CD4-positive, alpha-beta T cell treated with Interleukin-21 for 1 hour (primary cell): ENCODE measurements at places on chromosomes 11 and 22.

DNA sequence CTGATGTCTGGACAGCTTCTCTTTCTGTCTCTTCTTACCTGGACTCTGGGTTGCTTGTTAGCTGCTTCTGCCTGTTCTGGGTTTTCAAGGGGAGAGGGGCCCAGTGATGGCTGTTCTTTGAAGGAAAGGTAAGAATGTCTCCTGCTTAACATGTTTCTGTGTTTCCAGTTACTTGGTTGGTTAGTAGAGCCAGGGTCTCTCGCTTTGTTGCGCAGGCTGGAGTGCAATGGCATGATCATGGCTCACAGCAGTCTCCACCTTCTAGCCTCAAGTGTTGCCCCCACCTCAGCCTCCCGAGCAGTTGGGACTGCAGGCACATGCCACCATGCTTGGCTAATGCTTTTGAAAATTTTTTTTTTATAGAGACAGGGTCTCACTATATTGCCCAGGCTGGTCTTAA is 126.6 kb downstream of the BCR start:
- DNase-seq, result no peak

DNA sequence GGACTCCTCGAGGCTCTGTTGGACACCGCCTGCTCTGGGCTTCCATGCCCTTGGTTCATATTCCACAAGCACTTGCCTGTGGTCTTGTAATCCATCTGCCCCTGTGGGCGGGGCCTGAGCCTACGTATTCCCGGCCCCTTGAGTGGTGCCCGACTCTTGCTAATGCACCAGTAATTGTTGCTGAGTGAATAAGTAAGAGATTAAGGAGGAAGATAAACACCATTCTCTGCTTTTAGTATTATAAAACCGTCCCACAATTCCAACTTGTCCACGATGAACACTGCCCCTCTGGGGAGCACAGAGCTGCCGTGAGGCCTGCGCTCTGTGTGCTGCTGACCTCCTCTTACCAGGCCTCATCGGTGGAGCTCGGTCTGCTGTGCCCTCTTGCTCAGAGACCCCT is 50.3 kb downstream of the MICAL2 start:
- no peak for DNase-seq

GRCh38 chr11:10233581-10233980 is 60.4 kb downstream of the SBF2 start:
- DNase-seq, result no peak

DNA sequence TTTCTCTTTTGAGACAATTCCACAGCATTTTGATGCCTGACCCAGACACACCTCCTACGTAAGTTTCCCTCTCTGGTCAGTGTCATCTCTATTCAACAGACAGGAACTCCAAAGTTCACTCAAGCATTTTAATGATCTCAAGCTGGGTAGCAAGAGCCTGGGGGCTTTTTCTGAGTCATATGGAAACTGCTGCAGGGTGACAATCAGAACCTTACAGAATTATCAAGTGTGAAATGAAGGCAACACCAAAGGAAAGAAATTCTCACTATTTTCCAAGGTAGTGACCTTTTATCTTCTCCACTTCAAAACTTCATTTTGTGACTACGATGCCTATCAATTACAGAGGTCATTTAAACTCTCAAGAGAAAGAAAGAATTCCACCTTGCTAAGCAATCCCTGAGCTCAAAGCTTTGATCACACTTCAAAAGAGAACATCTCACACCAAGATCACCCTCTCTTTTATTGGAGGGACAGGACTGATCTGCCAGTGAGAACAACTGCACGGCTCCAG is 229.0 kb upstream of the ZC3H12C start:
- DNase-seq, result no peak

DNA sequence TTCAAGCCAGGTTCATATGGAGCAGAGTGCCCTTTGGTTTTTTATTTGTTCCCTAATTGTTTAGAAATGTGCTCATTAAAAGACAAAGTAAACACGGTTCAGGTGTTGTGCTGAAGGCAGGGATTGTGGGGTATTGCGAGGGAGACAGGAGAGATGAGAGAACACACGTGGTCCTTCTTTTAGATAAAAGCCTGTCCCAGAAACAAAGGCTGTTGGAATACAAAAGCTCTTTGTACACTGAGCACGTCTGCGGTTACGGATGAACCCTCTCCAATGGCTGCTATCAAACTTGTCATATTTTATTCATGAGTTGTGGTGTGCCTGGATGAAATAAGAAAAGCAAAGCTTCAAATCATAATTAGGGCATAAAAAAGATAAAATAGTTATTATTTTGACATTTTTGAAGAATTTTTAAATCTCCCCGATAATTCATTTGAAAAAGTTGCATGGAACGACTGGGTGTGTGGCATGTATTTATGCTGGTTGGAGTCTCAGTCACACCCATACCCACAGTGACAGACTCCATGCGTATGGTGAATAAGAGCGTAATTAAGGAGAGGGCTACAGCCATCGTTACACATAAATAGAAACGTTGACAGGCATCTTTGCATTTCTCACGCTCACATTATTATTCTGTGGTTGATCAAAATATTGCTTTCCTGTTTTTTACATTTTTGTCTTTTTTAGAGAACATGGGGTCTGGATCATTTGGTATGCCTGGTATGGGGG is 92.9 kb downstream of the NELL1 start:
- no peak for DNase-seq

DNA sequence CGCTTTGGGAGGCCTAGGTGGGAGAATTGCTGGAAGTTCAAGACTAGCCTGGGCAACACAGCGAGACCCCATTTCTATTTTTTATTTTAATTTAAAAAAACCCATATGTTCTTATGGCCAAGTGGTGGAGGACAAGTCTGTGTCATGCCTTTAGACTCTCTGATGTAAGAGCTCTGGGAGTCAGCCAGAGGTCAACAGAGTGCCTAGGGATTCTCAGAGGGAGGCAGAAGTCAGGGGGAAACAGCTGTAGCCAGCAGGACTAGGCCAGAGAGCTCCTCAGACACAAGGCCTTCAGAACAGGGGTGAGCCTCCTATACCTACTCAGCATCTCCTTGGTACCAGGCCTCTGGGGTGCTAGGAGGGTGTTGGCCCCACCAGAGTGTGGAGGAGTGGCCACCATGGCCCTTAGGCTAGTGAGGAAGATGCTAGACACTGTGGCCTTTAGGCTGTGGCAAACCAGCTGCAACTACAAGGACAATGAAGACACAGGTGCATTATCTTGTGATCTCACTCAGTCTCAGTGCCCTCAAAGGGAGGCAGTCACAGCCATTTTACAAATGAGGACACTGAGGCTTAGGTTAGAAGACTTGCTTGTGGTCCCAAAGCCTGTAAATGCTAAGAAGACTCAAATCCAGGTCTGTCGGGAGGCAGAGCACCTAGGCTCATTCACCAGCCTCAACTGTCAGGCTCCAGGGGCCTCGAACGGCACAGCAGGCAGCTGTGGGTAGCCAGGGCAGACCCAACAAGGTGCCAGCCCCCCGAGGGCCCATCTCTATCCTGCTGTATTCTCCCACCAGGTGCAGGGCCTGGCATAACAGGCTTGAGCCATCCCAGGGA is 5.0 kb downstream of the ZP1 start:
- no peak for DNase-seq

- DNase-seq, result no peak
These were observed 67.3 kb downstream of the IMMP1L start for GRCh38 chr11:31442086-31442485.

- DNase-seq, result peak; percentile 91
These were observed 16.5 kb upstream of the PRR5 start for GRCh38 chr22:44685384-44686056.

DNA sequence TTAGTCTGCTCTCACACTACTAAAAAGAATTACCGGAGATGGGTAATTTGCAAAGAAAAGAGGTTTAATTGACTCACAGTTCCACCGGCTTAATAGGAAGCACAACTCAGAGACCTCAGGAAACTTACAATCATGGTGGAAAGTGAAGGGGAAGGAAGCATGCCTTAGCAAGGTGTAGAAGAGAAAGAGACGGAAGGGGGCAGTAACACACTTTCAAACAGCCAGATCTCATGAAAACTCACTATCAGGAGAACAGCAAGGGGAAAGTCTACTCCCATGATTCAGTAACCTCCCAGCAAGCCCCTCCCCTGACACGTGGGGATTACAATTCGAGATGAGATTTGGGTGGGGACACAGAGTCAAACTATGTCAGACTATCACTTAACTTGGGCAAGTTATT is 236.6 kb upstream of the ANO3 start:
- DNase-seq, result no peak

DNA sequence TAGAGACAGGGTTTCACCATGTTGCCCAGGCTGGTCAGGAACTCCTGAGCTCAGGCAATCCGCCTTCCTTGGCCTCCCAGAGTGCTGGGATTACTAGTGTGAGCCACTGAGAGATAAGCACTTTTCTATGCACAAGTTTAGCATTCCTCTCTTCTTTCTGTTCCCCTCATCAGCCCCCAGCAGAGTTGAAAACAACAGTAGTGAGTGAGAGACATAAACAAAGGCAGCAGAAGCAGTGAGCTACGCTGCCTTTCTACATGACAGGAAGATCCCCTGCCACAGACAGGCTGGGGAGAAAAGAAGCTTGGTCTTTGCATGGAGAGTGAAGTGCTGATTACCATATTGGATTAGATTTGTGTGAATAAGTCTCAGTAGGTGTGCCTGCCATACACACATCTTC is 392.0 kb upstream of the KIRREL3 start:
- no peak for DNase-seq

- DNase-seq, result no peak
These were observed 4.9 kb downstream of the ATP5MGL start for GRCh38 chr22:42635531-42635930.

DNA sequence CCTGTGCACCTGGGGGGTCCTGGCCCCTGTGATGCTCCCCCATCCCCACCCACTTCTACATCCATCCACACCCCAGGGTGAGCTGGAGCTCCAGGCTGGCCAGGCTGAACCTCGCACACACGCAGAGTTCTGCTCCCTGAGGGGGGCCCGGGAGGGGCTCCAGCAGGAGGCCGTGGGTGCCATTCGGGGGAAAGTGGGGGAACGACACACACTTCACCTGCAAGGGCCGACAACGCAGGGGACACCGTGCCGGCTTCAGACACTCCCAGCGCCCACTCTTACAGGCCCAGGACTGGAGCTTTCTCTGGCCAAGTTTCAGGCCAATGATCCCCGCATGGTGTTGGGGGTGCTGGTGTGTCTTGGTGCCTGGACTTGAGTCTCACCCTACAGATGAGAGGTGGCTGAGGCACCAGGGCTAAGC is 20.0 kb upstream of the TALDO1 start:
- no peak for DNase-seq

- no peak for DNase-seq
These were observed 30.2 kb downstream of the TP53I11 start for GRCh38 chr11:44920451-44920850.

GRCh38 chr11:114447892-114448291 is 8.6 kb downstream of the REXO2 start:
- no peak for DNase-seq

GRCh38 chr22:26656891-26657851 is at the start of gene MIAT:
Gene MIAT, plus strand, starts transcription at chr22:26657588.
- peak; percentile 77 for DNase-seq

DNA sequence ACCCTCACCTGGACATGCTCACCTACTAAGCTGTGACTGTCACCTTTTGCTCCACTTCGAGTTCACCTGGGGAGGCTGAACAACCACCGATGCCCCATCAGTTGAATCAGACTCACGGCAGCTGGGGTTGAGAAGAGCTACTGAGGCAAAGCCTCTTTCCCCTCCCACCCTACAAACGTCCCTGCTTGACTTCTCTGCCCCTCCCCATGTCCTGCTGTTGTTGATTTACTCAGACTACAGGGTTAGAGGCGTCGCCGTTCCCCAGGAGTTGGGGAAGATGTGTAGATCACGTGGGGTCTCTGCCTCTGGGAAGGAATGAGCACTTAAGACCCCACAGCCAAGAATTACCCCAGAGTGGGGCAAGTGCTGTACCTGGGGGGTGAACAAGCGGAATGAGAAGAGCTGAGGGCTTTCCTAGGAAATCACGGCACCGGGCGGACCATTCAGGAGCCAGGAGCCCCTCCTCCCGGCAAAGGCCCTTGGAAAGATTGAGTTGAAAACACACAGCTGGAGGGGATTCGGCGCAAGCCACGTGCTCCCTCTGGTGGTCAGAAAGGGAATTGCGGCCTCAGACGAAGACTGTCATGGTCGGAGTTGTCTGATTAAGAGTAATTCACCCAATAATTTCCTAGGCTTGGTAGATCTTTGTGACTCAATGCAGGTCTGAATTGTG is 7.0 kb downstream of the FXYD2 start:
- DNase-seq, result peak; percentile 88

GRCh38 chr11:131511794-131512193 is 141.4 kb downstream of the NTM start:
- DNase-seq, result no peak

DNA sequence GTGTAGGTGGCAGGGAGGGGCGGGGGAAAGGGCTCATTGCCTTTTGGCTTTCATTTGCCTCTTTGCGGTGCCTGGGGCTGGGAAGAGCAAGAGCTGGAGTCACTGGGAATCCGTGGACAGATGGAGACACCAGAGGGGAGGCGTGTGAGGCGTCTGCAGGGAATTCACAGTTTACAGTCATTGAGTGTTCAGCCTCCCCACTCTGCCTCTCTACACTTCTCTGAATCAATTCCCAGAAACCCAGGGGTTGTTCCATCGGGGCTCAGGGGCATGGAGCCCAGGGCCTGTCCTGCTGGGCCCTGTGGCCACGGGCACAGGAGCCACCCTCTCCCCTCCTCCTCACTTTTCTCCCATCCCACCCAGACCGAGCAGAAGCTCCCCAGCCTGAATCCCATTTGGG is 160.5 kb upstream of the NAV2 start:
- DNase-seq, result no peak

- no peak for DNase-seq
These were observed 37.2 kb downstream of the TP53I11 start for GRCh38 chr11:44913502-44913901.

- DNase-seq, result no peak
These were observed 12.6 kb downstream of the SULT4A1 start for GRCh38 chr22:43849731-43850130.

GRCh38 chr11:73225001-73225686 is 7.1 kb downstream of the P2RY2 start:
- no peak for DNase-seq

GRCh38 chr22:36797374-36797773 is 19.5 kb downstream of the PVALB start:
- no peak for DNase-seq

GRCh38 chr22:36765943-36766450 is 9.9 kb downstream of the IFT27 start:
- DNase-seq, result no peak

- no peak for DNase-seq
These were observed 423.0 kb downstream of the TENM4 start for GRCh38 chr11:79017811-79018210.

- no peak for DNase-seq
These were observed 22.1 kb downstream of the RNF141 start for GRCh38 chr11:10518891-10519290.

- no peak for DNase-seq
These were observed at the start of gene NXPE2 for GRCh38 chr11:114678125-114679036. Gene NXPE2, plus strand, starts transcription at chr11:114678527. Its CDS starts 49 bp downstream, at chr11:114678576.

GRCh38 chr22:46507451-46508425 is 29.7 kb downstream of the CELSR1 start:
- DNase-seq, result no peak

- no peak for DNase-seq
These were observed 97.4 kb downstream of the NTM start for GRCh38 chr11:131467645-131468394.
